ENCODE measurements at places on chromosomes 1 and 21.

- no peak for DNase-seq
Measured at GRCh38 chr1:85244271-85245061, 15.0 kb downstream of the C1orf52 start.

- DNase-seq, result no peak
Measured at GRCh38 chr1:212769459-212770167, 22.0 kb downstream of the NSL1 start.

GRCh38 chr1:172480431-172480830 lies 36.6 kb upstream of the PIGC start:
- no peak for DNase-seq

DNA sequence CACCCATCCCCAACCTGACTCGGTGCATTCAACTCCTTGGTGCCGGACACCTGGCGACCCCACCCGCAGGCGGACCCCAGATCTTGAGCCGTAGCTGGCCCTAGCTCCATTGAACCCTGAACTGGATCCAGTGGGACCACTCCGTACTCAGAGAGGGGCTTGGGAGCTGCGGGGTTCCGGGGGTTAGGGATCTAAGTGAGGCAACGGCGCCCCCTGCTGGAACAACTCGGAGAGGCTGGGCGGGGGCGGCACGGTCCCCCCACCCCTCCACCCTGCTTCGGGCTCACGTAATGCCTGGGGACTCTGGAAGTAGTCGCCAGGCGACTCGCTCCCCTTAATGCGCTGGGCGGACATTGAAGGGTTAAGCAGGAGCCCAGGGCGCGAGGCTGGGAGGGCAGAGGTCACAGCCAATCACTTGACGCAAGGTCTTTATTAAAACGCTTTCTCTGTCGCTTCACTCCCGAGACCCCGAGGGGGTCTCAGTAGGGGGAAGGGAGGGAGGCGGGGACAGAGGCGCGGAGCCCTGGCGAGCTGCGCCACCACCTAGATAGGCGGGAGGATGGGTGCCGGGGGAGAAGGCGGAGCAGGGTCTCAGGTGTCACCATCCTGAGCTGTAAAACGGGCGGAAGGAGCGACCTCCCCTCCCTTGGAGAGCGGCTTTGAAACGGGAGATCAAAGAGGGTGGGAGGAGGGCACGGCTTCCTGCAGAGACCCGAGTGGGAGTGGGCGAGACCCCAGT lies 704 bp upstream of the CRABP2 start:
- no peak for DNase-seq

DNA sequence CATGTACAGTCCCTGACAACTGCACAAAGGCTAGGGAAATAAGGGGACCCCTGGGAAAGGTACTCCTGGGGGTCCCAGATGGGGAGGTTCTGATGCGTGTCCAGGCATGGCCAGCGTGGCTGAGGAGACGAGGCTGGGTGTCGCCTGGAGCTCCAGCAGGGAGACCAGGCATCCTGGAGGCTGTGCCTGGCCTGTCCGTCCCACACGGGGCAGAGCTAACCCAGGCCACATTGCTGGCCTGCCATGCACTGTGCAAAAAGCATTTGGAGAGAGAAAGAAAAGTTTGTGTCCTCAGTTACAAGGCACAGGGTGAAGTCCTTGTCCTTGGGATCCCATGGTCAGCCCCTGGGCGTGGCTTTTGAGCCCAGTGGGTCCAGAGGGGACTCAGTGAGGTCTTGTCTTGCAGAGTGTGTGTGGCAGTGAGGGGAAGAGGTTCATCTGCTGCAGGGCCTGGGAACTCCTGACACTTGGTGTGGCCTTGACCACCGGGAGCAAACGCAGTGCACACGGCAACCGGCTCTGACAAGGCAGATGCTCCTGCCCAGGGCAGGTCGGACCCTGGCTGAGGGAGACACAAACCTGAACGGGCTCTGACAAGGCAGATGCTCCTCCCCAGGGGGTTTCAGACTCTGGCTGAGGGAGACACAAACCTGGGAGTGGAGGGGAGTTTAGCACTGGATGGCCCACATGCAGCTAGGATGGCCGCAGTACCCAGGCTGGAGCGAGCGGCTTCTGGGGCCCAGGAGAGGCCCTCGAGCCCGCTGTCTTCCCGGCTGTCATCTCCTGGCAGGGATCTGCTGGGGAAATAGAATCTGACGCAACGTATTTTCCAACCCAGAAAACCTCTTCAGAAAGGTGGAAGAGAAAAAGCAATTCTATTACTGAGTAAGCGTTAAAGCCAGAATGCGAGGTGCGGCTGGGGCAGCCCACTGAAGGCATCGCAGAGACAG lies 37.3 kb upstream of the COL18A1 start:
- no peak for DNase-seq

DNA sequence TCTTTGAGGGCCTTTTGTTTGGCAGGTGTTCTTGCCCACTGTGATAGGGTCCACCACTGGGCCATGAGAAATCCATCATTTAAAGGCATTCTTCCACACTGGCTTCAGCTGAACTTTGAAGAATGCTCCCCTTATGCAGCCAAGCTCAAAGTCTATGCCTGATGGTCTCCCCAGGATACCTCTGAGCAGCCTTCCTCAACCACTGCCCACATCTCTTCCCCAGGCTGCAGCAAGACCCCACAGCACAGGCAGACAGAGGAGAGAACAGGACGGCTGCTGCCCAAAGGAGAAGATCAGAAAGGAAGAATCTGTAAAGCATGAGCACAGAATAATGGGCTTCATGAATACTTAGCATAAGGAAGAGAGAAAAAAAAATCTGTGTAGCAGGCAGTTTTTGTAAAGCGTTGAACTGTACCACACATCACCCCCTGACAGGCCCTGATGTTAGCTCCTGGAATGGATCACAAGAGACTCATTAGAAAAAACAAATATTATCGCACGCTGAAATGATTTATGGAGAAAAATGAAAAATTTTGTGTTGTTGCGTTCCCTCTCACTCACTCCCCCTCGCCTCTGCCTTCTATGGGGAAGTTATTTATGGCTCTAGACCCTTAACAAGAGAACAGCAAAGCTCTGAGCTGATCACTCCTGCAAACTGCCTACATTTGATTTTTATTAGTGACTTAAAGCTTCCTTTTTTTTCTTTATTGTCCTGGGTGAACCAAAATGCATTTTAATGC lies 134.1 kb downstream of the TMEM53 start:
- no peak for DNase-seq

DNA sequence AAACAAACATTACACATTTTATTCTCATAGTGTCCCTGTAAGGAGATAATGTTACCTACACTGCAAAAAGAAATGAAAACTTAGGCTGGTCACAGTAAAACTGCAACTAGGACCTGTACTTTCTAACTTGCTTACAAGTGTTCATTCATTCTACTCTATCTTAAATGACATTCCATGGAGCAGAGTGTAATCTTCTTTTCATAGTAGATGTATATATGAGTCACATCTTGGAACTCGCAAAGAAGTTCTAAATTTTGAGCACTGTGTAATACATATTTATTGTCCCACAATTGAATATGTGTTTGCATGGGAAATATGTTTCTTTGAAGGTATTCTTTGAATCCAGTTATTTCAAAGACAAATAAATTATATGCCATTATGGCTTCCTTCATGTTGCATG lies 1258.5 kb upstream of the ADGRL2 start:
- no peak for DNase-seq

GRCh38 chr1:46550751-46551231 lies 656 bp downstream of the KNCN start:
- DNase-seq, result no peak

- DNase-seq, result no peak
Measured at GRCh38 chr1:110203021-110203661, 7.0 kb upstream of the KCNC4 start.

- DNase-seq, result no peak
Measured at GRCh38 chr1:77382366-77382765, 100.5 kb downstream of the AK5 start.

DNA sequence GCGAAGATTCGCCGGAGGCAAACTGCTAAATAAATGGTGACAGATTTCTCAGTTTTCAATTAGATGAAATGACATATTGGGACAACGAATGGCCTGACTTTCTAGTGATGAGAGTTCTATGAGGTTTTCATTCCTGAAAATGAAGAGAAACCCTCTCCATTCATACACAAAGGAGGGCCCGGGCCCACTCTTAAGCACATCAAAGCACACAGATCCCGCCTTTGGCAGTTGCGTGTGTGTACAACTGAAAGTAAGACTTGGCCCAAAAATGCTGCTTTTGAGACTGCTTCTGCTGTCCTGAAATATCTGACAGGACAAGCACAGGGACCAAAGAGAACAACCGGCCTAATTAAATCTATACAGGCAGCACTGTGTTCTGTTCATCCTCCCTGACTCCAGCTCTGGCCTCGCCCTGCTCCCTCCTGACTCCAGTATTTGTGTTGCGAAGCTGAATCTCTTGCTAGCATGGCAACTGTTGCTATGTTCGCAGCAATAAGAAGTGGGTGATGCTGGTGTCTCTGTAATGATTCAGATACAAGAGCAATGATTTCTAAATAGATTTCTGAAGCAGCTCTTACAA lies 7.4 kb downstream of the LRRC53 start:
- DNase-seq, result no peak

DNA sequence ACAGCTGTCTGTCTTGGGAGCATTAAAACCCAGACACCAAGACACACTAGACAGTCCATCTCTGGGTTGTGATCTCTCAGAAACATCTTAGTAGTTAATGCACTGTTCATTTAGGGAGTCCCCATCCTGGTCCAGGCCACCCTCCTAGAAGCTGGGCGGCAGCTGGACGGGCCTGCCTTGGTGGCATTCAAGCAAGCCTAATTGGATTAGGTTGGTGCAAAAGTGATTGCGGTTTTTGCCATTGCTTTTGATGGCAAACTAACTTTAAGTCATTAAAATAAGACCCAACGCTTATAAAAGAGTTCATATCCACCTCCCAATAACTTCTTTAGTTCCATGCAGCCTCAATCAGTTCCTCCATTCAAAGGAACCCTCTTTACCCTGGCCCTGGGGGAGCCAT lies 21.7 kb downstream of the ATP5PO start:
- DNase-seq, result no peak

- no peak for DNase-seq
Measured at GRCh38 chr1:203440771-203441170, 34.8 kb upstream of the PRELP start.

DNA sequence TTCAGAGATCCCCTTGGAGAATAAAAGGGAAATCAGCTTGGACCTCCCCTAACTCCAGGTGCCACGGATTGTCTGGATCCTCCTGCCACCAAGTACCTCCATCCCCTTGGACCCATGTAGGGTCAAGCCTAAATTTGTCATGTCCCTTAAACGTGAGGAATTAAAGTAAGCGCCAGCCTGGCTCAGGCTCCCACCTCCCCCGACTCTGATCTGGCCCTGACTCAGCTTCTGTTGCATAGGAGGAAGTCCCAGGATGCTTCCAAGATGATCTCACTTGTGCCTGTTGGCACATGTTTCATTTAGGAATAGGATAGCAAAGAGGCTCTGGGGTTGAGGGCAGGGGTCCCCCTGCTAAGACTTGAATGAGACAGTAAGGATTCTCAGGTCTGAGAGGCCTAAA lies 231.9 kb upstream of the JUN start:
- DNase-seq, result no peak

Measured in esophagus squamous epithelium (tissue), 5 donors.